Spinal cord (tissue), 10 donors: ENCODE measurements at places on chromosomes 3 and 15. TPM values are rescaled to one million over a fixed set of nuclear protein-coding genes. Genes with fewer than 3 reads are reported as not detected.

DNA sequence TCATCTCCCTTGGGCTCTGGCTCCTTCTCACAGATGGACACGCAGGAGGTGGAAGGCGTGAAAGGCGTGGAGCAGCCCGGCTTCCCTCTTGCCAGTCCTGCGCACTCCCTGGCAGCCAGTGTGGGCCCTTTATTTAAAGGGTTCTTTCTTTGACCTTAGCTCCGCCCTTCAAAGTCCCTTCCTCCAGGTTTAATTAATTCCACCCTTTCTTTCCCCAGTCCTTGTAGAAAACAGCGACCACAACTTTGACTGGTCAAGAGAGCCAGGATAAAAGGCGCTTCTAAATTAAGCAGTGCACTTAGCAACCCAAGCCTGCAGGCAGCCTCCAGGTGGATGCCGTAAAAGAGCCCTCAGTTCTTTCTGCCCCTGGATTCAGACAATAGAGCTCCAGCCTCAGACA, at the start of gene HDC:
HDC (minus strand) TSS at position 107 of the 400 bp plus-strand sequence; CDS start at position 4, 103 bp downstream.
- DNase-seq, result peak; percentile 8

- DNase-seq, result peak; percentile 73
Observed at GRCh38 chr15:60000113-60000823, 3.8 kb upstream of the FOXB1 start.

DNA sequence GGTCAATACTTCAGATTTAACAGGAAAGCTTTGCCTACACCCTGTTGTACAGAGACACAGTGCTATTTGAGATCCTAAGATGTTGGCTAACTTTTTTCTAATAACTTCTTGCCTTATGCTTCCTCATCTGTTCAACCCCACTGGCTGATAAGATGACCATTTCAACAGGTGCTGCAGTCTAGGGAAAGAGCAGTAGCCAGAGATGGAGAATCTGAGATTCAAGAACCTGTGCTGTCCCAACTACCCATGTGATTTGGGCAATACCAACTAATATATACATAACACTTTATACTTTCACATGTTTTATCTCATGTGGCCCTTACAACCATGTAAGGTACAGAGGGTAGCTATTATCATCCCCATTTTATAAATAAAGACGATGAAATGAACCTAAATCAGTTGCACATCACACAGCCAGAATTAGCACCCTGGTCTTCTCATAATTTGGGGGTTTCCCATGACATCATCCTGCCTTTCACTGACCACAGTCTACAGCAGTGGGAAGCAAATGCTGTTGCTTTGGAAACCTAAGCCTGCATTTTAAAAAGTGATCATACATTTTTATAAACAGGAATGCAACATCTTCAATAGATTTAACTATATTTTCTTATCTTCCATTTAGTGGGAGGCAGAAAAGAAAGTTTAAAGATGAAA, 9.7 kb downstream of the TTC23 start:
- DNase-seq, result no peak

LRRIQ4 gene
- 0.20 TPM for total RNA-seq
